Activated CD8-positive, alpha-beta T cell treated with anti-CD3 and anti-CD28 coated beads for 36 hours (primary cell): ENCODE measurements at places on chromosomes 5 and 9. TPM values are rescaled to one million over a fixed set of nuclear protein-coding genes. Genes with fewer than 3 reads are reported as not detected.

DNA sequence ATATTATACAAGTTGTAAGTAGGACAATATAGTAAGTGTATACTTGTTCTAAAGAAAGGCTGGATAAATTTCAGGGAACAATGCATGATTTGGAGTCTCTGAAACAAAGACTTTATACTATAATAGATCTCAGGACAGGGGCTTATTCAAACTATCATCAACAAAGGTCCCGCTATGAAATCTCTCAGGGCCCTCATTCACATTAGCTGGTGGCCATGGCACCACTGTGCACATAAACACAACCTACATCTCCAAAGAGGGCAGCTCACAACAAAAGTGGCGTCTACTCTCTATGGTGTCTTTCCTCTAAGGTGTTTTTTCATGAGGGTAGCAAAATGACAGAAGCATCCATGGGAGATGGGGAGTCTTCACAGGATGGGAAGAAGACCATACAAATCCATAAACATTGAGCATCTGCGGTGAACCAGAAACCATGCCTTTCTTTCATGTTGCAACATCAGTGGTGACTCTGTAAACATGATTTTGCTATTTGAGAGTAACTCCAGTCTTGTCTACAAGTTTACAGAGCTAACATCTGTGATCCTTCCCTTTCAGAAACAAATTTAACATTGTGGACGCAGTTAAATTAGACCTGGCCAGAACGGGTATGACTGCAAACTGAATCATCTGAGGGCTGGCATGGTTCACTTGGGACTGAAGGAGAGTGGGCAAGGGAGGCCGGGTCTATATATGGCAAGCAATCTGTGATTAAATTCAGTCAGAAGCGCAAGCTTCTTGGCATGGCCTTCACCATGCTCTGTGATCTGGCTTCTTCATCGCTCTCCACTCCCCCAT, 5.5 kb downstream of the TTLL11 start:
- no peak overlapping the region for H3K4me3 ChIP-seq
- H3K4me1 ChIP-seq, result peaks cover 20% of the 10 kb centered on the region
- no peaks in the 10 kb centered on the region for H3K36me3 ChIP-seq
- H3K27ac ChIP-seq, result no peak overlapping the region
- no peaks in the 10 kb centered on the region for H3K27me3 ChIP-seq
- no peak for DNase-seq

GRCh38 chr5:168123631-168124528, 167.6 kb upstream of the WWC1 start:
- no peak overlapping the region for H3K4me3 ChIP-seq
- H3K36me3 ChIP-seq, result no peaks in the 10 kb centered on the region
- DNase-seq, result no peak
- H3K27ac ChIP-seq, result no peak overlapping the region

- H3K27me3 ChIP-seq, result no peaks in the 10 kb centered on the region
- H3K36me3 ChIP-seq, result peaks cover 42% of the 10 kb centered on the region
- H3K27ac ChIP-seq, result no peak overlapping the region
- no peaks in the 10 kb centered on the region for H3K4me1 ChIP-seq
Measured at GRCh38 chr5:169988947-169989346, 8.7 kb upstream of the INSYN2B start.

- no peaks in the 10 kb centered on the region for H3K36me3 ChIP-seq
- no peak for DNase-seq
- no peaks in the 10 kb centered on the region for H3K27me3 ChIP-seq
- no peaks in the 10 kb centered on the region for H3K4me1 ChIP-seq
- H3K27ac ChIP-seq, result no peak overlapping the region
Measured at GRCh38 chr9:37917801-37918664, 14.1 kb upstream of the SLC25A51 start.

GRCh38 chr5:172412724-172413286, 41.5 kb downstream of the SH3PXD2B start:
- H3K36me3 ChIP-seq, result no peaks in the 10 kb centered on the region
- no peak overlapping the region for H3K27ac ChIP-seq
- H3K4me1 ChIP-seq, result peaks cover 25% of the 10 kb centered on the region
- H3K27me3 ChIP-seq, result peaks cover 9% of the 10 kb centered on the region
- peak; percentile 39 for DNase-seq

- DNase-seq, result no peak
- no peak overlapping the region for H3K4me3 ChIP-seq
- H3K4me1 ChIP-seq, result peaks cover 4% of the 10 kb centered on the region
Measured at GRCh38 chr9:4141296-4141695, 158.6 kb downstream of the GLIS3 start.

- no peak overlapping the region for H3K4me3 ChIP-seq
- no peaks in the 10 kb centered on the region for H3K27me3 ChIP-seq
- DNase-seq, result peak; percentile 16
- no peaks in the 10 kb centered on the region for H3K36me3 ChIP-seq
Measured at GRCh38 chr5:57499262-57500050, 16.8 kb upstream of the ACTBL2 start.

GRCh38 chr5:67659288-67659687, 462.7 kb upstream of the CD180 start:
- DNase-seq, result no peak

GRCh38 chr9:134863306-134863902, 17.2 kb upstream of the FCN2 start:
- no peak overlapping the region for H3K4me3 ChIP-seq
- no peaks in the 10 kb centered on the region for H3K36me3 ChIP-seq
- H3K27ac ChIP-seq, result no peak overlapping the region
- peaks cover 5% of the 10 kb centered on the region for H3K27me3 ChIP-seq
- DNase-seq, result no peak

DNA sequence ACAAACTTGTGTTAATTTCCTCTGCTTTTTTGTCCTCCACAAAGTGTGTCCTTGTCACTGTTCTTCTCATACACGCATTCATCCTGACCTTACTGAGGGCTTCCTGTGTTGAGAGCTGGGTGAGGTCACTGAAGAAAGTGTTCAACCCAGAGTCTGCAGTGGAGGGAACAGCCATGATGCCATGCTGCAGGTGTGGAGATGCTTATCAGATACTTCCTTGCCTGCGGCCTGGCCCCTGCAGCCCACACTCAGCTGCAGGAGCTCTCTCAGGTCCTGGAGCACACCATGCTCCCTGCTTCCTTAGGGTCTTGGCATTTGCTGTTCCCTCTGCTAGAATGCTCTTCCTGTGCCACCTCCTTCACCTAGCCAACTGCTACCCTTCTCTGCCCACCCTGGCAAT, 108.1 kb upstream of the SPRY4 start:
- H3K36me3 ChIP-seq, result no peaks in the 10 kb centered on the region
- H3K27me3 ChIP-seq, result no peaks in the 10 kb centered on the region
- H3K4me3 ChIP-seq, result peak overlapping the region; percentile 59
- peak; percentile 74 for DNase-seq

DNA sequence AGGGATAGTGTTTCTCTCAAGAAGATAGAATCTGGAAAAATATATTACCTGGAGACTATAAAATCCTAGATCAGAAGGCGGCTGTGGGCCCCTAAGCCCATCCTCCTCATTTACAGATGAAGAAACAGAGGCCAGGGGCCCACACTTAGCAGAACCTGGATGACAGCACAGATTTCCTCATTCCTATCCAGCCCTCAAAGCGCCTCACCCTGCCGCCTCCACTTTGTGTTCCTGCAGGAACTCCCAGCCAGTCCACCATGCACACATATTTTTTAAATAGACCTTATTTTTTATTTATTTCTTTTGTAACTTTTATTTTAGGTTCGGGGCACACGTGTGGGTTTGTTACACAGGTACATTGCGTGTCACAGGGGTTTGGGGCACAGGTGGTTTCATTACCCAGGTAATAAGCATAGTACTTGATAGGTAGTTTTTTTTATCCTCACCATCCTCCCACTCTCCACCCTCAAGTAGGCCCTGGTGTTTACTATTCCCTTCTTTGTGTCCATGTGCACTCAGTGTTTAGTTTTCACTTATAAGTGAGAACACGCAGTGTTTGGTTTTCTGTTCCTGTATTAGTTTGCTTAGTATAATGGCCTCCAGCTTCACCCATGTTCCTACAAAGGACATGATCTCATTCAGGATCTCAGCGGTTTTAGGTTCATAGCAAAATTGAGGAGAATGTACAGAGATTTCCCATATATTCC, 85.5 kb upstream of the MAP1B start:
- no peaks in the 10 kb centered on the region for H3K4me1 ChIP-seq
- H3K4me3 ChIP-seq, result no peak overlapping the region
- H3K27me3 ChIP-seq, result peaks cover 25% of the 10 kb centered on the region
- no peaks in the 10 kb centered on the region for H3K36me3 ChIP-seq
- DNase-seq, result no peak

GRCh38 chr9:89742660-89743059, 137.8 kb downstream of the GADD45G start:
- H3K4me3 ChIP-seq, result no peak overlapping the region
- DNase-seq, result peak; percentile 37
- H3K4me1 ChIP-seq, result peaks cover 67% of the 10 kb centered on the region
- H3K27me3 ChIP-seq, result peaks cover 7% of the 10 kb centered on the region
- H3K27ac ChIP-seq, result peak overlapping the region; percentile 87

DNA sequence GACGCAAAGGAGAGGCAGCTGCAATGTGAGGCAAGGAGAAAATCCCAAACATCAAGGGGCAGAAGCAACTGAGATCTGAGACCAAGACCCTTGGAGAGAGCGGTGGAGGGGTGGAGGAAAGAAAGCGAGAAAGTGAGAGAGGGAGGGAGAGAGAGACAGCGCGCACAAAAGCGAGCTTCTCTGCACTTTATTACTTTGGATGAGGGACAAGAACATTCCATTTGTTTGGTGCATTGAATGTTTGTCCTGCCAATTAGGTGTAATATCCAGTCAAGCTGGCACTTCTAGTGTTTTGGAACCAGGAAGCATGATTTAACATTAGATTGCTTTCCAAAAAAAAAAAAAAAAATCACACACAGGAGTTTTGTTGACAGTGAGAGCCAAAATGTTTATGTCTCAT, 1.4 kb downstream of the CAST start:
- peak overlapping the region; percentile 99 for H3K4me3 ChIP-seq
- DNase-seq, result no peak
- peaks cover 4% of the 10 kb centered on the region for H3K27me3 ChIP-seq
- peaks cover 51% of the 10 kb centered on the region for H3K4me1 ChIP-seq
- H3K36me3 ChIP-seq, result no peaks in the 10 kb centered on the region

- no peaks in the 10 kb centered on the region for H3K27me3 ChIP-seq
- no peak for DNase-seq
- no peaks in the 10 kb centered on the region for H3K4me1 ChIP-seq
- H3K27ac ChIP-seq, result no peak overlapping the region
- H3K4me3 ChIP-seq, result no peak overlapping the region
- no peaks in the 10 kb centered on the region for H3K36me3 ChIP-seq
Measured at GRCh38 chr9:132838291-132838690, 39.8 kb downstream of the AK8 start.

- no peak overlapping the region for H3K4me3 ChIP-seq
- no peaks in the 10 kb centered on the region for H3K4me1 ChIP-seq
- no peak overlapping the region for H3K27ac ChIP-seq
- H3K27me3 ChIP-seq, result no peaks in the 10 kb centered on the region
- DNase-seq, result no peak
Measured at GRCh38 chr5:118070041-118070440, 918.3 kb downstream of the DTWD2 start.

GRCh38 chr5:118778941-118779340, 209.4 kb downstream of the DTWD2 start:
- no peak overlapping the region for H3K27ac ChIP-seq
- H3K4me1 ChIP-seq, result no peaks in the 10 kb centered on the region
- H3K27me3 ChIP-seq, result peaks cover 6% of the 10 kb centered on the region
- no peak overlapping the region for H3K4me3 ChIP-seq
- no peak for DNase-seq

DNA sequence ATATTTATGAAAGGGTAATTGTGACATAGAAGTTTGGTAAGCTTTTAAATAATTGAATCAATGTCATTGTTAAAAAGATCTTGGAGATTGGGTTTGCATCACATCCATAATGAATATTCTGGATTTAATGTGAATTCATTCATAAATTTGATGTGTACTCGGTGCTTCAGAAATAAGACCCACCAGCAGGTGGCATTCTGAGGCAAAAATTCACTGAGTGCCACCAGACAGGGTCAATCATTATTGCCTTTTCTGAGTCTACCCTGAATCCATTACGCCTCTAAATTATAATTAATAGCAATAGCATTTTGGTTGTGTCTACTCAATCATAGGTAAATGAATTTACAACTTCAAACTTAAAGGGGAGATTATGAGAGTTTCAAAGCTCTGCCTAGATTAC, 1.0 kb downstream of the TRPC7 start:
- H3K27ac ChIP-seq, result no peak overlapping the region
- H3K36me3 ChIP-seq, result no peaks in the 10 kb centered on the region
- no peak overlapping the region for H3K4me3 ChIP-seq
- no peaks in the 10 kb centered on the region for H3K4me1 ChIP-seq
- peaks cover 6% of the 10 kb centered on the region for H3K27me3 ChIP-seq

DNA sequence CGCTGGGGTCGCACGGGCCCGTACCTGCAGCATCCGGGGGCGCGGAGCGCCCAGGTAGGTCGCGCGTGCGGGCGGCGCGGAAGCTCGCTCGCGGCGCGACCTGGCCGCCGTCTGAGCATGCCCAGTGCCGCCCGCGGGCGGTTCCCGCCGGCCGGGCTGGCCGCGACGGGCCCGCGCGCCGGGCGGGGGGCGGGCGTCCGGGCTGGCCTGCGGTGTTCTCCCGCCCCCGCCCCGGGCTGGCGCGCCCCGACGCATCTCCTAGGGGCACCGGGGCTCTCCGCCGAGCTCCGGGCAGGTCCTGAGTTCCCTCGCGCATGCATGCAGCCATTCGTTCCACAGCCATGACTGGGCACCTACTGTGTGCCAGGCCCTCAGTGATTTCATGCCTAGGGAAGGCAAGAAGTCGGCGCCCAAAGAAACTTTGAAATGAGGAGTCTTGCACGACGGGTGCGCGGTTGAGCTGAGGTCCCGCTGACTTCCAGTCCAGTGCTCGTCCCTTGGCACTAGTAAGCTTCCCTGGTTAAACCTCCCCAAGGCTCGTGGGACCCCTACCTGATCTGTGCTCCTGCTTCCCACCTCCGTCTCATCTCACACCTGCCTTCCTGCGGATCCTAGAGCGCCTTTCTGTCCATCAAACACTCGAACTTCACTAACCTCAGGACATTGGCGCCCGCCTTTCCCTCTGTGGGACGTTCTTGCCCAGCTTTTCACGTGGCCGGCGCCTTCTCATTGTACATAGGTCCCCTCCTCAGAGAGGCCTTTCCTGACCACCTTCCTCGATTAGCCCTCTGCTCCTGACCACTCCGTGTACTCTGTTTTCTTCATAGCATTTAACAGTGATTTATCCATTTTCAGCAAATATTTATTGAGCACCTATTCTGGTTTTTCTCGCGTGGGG, at the start of gene PTPN3:
PTPN3 (minus strand) TSS at position 113 of the 898 bp plus-strand sequence. CDS start 34,873 bp downstream, outside the sequence.
- peaks cover 46% of the 10 kb centered on the region for H3K27me3 ChIP-seq
- H3K4me3 ChIP-seq, result peak within 1 kb of the TSS; percentile 12
- no peak within 1 kb of the TSS for H3K27ac ChIP-seq
- no peaks in the 10 kb centered on the region for H3K36me3 ChIP-seq
- DNase-seq, result no peak
- peaks cover 4% of the 10 kb centered on the region for H3K4me1 ChIP-seq

GRCh38 chr5:11157132-11157531, 396.1 kb upstream of the DAP start:
- H3K36me3 ChIP-seq, result no peaks in the 10 kb centered on the region
- H3K4me1 ChIP-seq, result no peaks in the 10 kb centered on the region
- DNase-seq, result no peak
- H3K4me3 ChIP-seq, result no peak overlapping the region

GRCh38 chr9:94783102-94783682, 56.7 kb downstream of the AOPEP start:
- peaks cover 2% of the 10 kb centered on the region for H3K36me3 ChIP-seq
- H3K27me3 ChIP-seq, result no peaks in the 10 kb centered on the region
- DNase-seq, result peak; percentile 57
- peaks cover 11% of the 10 kb centered on the region for H3K4me1 ChIP-seq
- no peak overlapping the region for H3K4me3 ChIP-seq

CKMT2 gene
- not detected for total RNA-seq

ZNF366 gene
- not detected for total RNA-seq

SHC3 gene
- not detected for total RNA-seq

SPINK13 gene
- total RNA-seq, result not detected
